ENCODE measurements at places on chromosomes 11 and 22.

GRCh38 chr22:29344137-29344536 lies 28.6 kb upstream of the RASL10A start:
- DNase-seq: peak; percentile 71

DNA sequence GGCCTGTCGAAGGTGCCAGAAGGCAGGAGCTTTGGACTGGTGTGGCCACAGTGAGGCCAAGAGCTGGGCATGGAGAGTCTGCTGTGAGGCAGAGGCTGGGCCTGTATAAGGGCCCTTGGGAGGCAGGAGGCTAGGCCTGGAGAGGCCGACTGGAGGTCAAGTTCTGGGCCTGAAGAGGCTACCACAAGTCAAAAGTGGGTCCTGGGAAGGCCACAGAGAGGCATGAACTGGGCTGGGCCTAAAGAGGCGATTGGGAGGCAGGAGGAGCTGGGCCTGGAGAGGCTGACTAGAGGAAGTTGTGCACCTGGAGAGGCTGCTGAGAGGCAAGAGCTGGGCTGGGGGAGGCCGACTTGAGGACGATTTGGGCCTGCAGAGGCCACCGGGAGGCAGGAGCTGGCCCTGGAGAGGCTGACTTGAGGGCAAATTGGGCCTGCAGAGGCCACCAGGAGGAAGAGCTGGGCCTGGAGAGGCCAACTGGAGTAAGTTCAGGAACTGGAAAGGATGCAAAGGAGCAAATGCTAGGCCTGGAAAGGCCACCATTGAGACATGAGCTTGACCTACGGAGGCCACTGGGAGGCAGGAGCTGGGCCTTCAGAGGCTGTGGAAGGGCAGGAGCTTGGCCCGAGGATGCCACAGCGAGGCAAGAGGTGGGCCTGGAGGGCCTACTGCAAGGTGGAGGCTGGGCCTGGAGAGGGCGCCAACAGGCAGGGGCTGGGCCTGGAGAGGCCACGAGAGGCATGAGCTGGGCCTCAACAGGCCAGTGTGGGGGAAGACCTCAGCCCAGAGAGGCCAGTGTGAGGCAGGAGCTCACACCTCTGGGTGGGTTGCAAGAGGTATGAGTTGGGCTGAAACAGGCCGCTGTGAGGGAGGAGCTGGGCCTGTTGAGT lies 39.8 kb downstream of the OR4C45 start:
- DNase-seq: no peak

DNA sequence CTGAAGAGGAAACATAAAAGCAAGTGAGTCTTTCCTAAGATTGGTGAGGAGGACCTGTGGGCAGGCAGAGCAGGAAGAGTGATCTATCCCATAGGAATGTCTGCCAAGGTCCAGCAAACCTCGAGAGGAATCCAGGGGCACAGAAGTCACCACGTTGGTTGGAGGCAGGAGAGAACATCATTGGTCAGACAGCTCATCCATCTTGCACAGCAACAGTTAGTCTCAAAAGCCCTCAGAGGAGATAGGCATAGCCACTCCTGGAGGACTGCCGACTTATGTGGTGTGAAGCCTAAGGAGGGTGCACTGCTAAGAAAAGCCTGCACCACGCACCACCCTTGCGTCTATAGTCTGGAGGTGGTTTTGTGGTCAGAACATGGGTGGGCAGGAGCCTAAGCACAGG lies 109.1 kb downstream of the RASSF10 start:
- no peak for DNase-seq

DNA sequence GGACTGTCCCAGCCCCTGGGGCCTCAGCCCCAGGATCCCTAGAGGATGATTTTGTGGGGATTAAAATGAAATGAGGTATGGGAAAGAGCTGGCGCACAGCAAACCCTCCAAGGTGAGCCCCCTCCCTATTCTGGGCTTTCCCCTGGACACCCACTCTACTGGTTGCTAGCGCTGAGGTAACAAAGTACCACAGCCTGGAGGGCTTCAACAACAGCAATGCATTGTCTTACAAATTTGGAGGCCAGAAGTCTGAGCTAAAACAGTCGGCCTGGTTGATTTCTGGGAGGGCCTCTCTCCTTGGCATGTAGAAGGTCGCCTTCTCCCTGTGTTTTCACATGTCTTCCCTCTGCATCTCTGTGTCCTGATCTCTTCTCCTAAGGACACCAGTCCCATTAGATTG lies 913.6 kb downstream of the NTM start:
- no peak for DNase-seq

GRCh38 chr11:70105369-70105754 lies 27.2 kb downstream of the ANO1 start:
- no peak for DNase-seq

GRCh38 chr11:105399511-105399910 lies 210.4 kb upstream of the GRIA4 start:
- DNase-seq: no peak

- no peak for DNase-seq
Observed at GRCh38 chr11:93604008-93604660, 57.3 kb upstream of the CEP295 start.

- no peak for DNase-seq
Observed at GRCh38 chr22:24582056-24582814, 10.6 kb downstream of the LRRC75B start.

- no peak for DNase-seq
Observed at GRCh38 chr11:396511-396947, 2.5 kb downstream of the PKP3 start.

- DNase-seq: peak; percentile 45
Observed at GRCh38 chr22:27554106-27554811, 247.3 kb downstream of the MN1 start.

GRCh38 chr11:122749005-122749687 lies 89.2 kb upstream of the CRTAM start:
- DNase-seq: peak; percentile 88

DNA sequence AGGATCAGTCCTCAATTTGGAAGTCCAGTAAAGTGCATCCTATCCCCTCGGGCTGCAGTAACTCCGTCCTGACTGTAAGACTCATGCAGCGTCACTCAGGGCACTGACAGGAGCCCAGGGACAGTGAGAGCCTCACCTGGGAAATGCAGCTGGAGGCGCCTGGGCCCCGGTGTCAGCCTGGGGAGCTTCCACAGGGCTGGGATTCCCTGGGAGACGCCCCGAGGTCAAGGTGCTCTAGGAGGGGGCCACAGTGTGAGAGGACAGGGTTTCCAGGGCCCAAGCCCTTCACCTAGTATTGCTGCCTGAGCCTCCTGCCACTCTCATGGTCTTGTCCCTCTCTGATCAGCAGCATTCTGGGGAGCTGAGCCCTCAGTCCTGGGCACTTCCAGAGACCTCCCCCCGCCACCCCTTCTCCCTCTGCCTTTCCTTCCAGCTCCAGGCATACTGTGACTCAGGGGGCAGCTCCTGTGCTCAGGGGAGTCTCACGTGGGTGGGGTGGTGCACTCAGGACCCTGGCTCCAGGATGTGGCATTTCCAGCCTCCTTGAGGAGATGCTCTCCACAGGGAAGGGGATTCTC lies 99.1 kb upstream of the IGLL5 start:
- DNase-seq: no peak

DNA sequence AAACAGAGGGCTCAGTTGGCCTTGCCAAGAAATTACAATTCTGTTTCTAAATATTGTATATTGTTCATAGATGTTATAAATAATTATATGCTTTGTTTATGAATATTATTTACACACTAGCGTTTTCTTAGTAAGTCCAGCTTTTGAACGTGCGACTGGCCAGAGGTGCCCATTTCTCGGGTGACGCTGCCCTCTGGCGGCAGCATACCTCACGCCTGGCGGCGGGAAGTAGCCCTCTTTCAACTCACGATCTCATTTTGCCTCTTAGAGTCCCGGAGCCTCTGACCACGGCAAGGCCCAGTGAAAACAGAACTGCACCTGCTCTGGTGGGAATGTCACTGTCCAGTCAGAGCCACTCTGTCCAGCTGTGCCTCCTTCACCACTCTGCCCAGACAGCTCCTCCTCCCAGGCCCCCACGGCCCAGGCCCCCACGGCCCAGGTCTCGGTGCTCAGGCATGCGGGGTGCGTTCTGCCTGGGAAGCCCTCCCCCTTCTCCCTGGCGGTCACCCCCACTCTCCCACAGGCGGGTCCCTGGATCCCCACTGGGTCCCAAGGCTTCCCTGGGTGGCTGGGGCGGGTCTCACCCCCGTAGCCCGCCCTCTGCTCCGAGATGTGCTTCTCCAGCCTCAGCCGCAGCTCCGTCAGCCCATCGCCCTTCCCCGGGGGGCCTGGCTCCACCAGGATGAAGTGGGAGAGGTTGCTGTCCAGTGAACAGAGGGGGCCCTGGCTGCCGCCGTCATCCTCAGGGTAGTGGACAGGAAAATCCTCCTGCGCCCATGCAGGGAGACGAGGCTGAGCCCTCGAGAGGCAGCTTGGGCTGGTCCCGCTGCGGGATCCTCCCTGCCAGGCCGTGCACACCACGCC lies 19.3 kb downstream of the TSSC4 start:
- peak; percentile 21 for DNase-seq

DNA sequence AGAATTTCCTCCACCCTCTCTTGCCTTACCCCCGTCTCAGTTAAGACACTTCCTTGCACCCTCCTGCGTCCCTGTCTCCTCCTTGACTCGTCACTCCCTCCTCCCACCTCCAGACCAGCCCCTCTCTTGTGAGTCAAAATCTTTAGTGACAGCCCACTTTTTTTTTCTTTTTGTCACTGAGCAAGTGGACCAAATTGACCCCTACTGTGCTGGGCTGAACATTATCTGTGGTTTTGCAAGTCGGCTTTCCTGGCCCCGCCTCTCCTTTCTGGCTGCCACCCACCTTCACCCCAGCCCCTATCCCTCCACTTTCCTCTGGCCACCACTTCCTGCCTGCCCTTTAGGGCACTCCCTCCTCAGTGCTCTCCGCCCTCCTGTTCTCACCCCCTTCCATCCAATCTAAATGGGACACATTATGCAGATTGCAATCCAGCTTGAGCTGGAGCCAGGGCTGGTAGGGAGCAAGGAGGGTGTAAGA lies at the start of gene APLNR:
Gene APLNR (minus strand): TSS at position 47 of the 478 bp plus-strand sequence. CDS start 246 bp downstream, outside the sequence.
- DNase-seq: no peak

GRCh38 chr11:46599340-46600193 lies 5.7 kb upstream of the AMBRA1 start:
- DNase-seq: no peak

- no peak for DNase-seq
Observed at GRCh38 chr22:40637183-40638150, 948 bp upstream of the MRTFA start.

GRCh38 chr11:32137263-32137662 lies 46.4 kb downstream of the RCN1 start:
- DNase-seq: peak; percentile 91

DNA sequence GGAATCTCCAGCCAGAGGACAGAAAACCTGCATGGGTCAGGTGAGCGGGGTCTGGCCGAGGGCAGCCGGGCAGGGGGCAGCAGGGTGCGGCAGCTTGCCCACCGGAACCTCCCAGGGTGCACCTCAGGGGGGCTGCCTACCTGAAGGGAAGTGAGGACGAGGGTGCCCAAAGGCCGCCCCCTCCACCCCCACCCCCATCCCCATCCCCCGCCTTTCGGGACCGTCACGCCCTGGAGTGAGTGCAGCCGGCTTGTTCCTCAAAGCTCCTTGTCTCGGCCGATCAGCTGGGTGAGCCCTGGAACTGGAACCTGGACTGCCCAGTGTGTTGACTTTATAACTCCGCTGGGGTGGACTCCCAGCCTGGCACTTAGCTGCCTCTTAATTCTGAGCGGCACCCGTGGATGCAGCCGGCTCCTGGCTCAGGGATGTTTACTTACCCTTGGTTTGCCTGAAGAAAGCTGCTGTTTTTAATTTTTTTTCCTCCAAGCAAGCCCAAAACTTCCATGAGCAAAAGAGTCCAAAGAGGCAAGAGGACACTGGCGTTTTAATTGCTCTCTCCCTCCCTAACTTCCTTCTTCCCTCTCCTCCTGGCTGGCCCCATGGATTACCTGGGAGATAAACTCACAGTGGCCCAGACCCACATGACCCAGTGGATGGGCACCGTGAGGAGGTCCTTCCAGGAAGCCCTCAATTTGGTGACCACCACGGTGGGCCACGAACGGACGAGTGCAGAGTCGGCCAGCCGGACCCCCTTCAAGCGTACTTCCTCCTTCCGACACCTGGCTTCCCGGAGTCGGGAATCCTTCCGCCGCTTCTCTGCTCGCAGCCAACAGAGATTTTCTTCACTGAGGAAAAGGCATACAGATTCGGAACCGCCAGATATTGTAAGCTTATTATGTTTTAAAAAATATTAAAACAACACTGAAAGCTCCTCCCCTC lies 87.8 kb upstream of the CRYBB3 start:
- DNase-seq: no peak

- no peak for DNase-seq
Observed at GRCh38 chr11:18594999-18595749, 4.4 kb upstream of the MISFA start.

GRCh38 chr11:8080674-8081590 lies at the start of gene TUB:
TUB (plus strand) TSS chr11:8081211; CDS start chr11:8081511, 300 bp downstream.
- DNase-seq: no peak

DNA sequence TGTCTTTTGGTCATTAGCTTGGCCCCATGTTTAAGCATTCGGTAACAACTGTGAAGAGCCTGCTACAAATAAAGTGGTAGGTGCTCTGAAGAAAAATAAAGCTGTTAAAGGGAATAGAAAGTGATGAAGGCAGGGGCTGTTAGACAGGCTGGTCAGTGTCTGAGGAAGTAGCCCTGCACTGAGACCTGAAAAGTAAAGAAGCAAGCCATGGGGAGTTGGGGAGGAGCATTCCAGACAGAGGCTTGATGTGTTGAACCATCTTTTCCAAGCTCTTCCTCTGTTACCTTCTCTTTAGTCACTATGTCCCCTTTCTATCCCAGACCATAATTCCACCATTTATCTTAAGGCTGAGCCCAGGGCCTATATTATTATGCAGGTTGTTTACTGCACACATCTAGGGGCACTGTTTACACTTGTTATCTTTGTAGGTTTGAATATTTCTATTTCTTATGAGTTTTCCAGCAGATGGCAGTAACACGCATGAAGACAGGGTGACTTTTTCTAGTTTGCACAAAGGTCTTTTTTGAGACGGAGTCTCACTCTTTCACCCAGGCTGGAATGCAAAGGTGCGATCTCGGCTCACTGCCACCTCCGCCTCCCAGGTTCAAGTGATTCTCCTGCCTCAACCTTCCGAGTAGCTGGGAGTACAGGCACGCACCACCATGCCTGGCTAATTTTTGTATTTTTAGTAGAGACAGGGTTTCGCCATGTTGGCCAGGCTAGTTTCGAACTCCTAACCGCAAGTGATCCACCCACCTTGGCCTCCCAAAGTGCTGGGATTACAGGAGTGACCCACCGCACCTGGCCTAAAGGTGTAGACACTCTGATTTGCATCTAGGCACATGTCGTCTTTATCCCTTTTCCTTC lies 23.0 kb downstream of the ZFTA start:
- no peak for DNase-seq

DNA sequence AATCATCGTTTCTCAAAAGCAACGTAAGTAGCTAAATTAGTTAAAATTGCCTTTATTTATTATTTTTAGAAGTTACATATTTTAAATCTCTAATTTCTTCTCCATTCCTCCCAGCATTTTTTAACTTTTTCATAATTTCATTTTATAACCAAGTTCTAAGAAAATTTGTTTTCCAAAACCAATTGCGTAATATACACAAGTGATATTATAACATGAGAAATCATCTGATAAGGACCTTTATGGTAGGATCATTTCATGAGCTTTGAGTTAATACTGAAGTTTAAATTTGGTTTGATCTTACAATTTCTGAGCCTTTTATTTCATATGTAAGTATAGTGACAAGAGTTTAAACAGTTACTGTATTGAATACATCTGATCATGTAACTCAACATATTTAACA lies 27.7 kb upstream of the CARD18 start:
- DNase-seq: no peak
